ENCODE measurements at places on chromosomes 1 and 21.

DNA sequence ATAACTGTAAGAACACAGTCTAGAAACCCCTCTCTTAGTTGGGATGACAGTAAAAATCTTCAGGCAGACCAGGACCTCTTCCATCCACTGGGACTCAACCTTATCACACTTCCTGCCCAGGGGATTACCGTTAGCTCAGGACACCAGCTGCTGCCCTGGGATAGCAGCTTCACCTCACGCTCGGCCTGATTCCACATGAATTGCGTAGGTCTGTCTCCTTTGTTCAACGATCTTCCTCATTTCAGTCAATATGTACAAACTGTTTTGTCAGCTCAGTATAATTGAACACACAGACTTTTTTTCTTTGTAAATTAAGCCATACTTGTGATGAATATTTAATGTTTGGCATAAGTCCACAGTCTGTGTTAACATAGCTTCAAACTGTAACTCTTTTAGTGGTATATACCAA lies 290.4 kb downstream of the GRIK1 start:
- DNase-seq: no peak

DNA sequence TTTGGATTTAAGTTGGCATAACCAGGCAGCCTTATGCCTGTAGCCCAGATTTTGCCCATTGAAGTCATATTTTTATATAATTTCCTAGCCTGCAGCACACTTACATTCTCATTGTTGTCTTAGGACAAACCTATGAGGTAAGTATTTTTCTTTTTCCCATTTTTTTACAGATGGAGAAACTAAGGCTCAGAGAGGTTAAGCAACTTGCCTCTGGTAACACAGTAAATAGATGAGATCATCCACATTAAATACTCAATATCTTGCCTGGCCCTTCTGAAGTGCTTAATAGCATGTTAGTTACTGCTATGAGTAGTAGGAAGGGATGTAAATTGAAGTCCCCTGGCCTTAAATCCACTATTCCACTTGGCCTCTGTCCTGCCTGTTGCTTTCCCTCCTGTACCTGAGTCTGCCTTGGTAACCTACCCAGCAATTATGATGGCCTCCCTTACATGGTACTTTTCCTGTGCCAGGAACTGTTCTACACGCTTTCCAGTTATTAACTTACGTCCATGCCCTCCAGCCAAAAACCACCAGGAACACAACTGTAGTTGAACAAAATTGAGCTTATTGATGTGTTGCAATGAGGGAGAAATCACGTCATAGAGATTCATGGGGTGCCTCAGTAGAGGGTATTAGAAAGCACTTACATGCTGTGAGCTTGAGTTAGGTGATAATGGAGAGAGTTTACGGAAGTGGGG lies 111.6 kb upstream of the FGGY start:
- no peak for DNase-seq

DNA sequence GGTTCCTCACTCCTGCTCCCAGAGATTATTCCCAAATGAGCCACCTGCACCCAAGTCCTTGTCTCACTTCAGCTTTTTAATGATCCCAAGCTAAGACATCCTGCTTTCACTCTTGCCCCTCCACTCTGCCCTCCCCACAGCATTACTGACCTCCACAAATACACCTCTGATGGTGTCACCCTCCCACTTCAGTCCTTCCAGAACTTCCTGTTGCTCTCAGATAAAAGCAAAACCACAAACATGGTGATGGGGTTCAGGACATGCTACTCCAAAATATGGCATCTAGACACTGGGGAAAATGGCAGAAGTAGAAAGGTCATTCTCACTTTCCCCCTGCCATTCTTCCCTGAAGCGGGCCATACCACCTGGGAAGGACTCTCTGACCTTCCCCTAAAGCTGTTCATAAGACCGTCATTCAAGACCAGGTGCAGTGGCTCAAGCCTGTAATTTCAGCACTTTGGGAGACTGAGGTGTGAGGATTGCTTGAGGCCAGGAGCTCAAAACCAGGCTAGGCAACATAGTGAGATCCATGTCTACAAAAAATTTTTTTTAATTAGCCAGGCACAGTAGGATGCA lies 65.8 kb upstream of the KLHDC7A start:
- DNase-seq: no peak

GRCh38 chr1:156618853-156619581 lies at the start of gene HAPLN2:
Gene HAPLN2 (plus strand): TSS chr1:156619415. CDS start chr1:156623491, 4,076 bp downstream.
- DNase-seq: no peak

DNA sequence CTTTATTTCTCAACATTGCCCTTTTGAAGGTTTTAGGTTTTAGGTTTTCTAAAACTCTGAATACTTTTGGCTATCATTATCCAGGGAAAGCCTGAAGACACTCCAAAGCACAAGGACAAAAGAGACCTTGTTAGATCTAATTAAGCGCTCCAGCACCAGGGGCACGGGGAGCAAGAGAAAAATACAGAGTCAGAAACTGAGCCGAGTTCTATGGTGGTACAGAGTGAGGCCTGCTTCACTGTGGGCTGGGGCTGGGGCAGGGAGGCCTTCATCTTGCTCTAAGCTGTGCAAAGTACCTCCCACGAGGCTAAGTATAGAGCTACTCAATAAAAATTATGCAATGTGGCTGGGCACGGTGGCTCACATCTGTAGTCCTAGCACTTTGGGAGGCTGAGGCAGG lies 19.7 kb upstream of the RAB4A start:
- no peak for DNase-seq

GRCh38 chr1:27869719-27870085 lies 2.6 kb upstream of the THEMIS2 start:
- DNase-seq: no peak

DNA sequence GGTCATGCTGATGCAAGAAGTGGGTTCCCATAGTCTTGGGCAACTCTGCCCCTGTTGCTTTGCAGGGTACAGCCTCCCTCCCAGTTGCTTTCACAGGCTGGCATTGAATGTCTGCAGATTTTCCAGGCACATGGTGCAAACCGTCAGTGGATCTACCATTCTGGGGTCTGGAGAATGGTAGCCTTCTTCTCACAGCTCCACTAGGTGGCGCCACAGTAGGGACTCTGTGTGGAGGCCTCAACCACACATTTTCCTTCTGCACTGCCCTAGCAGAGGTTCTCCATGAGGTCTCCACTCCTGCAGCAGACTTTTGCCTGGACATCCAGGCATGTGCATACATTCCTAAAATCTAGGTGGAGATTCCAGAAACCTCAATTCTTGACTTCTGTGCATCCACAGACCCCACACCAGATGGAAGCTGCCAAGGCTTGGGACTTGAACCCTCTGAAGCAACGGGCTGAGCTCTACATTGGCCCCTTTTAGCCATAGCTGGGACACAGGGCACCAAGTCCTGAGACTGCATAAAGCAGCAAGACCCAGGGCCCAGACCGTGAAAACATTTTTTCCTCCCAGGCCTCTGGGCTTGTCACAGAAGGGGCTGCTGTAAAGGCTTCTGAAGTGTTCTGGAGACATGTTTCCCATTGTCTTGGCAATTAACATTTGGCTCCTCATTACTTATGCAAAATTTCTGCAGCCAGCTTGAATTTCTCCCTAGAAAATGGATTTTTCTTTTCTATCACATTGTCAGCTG lies 466.2 kb upstream of the PBX1 start:
- DNase-seq: no peak

DNA sequence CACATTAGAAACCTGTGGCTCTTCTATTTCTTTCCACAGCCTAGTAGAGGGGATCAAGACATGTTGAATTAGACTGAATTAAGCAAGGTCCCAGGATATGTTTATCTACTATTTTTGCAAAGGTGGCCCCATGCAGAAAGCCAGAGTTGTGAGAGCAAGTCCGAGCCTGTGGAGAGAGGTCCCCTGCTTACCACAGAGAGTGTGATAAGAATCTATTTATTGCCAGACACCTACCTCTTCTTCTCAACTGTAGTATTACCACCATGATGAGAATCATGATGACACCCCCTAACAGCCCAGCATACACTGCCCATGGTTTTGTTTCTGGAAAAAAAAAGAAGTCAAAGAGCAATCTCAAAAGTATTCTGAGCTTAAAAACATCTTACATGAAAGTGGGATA lies 23.0 kb downstream of the SLAMF1 start:
- no peak for DNase-seq

DNA sequence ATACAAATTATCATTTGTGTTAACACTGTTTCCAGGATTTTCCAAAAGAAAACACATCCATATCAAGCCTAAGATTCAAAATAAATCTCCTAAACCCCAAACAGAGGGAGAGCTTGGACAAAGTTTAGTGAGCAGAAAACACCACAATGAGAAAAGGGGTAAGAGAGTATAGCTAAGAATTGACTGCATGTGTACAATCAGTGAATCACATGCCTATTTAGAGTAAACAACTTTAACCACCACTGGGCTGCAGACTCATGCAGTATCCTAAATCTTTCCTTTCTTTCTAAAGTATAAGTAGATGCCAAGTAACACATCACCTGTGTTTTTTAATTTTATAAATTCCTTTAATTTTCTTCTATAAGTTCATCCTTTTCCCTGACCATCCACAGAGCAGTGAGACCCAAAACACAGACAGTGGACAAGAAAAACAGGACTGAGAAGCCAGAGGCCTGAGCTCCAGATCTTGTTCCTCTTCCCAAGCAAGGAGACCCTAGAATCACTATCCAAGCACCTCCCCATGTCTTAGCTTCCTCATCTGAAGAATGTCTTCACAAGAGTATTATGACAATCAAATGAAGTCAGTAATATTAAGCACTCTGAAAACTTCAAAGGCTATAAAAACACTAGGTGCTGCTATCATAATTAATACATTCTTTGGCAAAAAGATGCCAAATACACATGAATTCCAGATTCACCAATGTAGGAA lies 93.1 kb downstream of the VAV3 start:
- DNase-seq: no peak

DNA sequence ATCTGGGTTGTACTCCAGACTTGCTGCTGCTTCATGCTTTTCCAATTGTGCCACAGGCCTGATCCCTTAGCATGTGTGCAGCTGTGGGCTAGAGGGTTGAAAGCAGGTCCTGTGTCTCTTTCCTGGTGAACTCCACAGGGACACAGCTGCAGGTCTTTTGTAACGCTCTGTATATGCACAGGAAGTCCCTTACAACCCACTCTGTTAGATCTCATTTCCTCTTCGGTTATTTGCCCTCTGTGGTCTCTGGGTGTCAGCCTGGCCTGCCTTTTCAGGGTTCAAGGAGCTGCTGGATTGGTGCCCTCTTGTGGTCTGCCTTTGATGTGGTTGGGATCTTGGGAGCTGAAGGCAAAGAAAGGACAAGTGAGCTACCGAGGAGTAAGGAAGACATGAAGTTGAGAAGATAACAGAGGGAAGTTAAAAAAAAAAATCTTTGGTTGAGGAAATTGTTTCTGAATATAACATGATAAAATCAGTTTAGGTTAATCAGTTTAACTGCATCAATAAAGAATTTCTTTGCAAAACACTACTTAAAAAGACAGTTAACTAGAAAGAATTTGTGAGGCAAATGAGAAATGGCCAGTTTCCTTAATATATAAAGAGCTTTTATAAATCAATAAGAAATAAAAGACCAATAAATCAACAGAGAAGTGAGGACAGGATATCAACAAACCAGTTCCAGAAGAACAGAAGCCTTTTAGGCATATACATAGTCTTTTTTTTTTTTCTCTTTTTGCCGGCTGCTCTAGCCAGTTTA lies 44.1 kb downstream of the UCK2 start:
- DNase-seq: no peak

DNA sequence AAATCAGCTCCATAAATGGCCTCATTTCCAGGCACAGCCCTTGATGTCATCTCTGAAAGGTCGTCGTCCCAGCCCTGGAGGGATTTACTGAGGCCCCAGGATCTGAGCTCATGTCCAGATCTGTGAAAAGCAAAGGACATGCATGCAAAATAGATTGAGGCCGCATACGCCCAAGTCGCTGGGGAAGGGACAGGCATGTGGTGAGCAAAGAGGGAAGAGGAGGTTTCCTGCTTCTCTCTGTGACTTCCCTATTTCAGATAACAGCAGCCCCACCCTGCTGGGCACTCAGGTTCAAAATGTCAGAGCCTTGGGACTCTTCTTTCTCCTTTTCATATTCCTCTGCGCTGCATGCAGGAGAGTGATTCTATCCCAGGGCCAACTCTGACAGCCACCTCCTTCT lies 197.2 kb downstream of the ADSS2 start:
- no peak for DNase-seq

DNA sequence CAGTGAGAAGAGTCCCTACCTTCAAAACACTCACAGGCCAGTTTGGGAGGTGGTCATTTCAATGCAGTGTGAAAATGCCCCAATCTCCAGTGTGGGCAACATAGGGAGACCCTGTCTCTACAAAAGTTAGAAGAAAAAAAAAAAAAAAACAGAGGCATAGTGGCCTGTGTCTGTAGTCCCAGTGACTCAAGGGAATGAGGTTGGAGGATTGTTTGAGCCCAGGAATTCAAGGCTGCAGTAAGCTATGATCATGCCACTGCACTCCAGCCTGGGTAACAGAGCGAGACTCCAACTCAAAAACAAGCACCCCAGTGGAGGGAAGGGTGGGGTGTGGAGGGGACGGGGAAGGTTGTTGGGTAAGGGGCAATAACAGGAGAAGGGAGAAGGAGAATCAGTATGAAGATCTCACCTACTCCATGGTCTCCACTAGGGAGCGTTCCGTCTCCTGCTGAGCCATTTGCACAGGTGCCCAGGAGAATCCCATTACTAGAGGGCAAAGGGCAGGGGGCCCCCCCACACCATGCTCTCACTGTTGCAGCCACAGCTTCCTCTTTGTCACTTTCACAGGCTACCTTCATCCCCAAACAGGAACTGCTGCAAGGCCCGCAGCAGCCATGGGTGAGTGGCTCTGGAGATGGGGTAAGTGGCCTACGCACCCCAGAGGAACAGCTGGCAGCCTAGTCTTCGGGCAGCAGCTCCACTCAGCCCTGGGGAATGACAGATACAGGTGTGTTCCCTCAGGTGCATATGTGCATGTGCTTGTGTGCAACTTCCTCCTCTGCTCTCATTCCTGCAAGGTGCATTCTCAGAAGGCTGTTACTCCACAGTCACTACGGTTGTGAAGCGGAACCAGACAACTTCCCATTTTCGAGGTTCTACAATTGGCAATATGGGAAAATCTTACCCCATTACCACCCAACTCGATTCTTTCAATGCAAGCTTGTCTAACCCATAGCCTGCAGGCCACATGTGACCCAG lies 87.9 kb upstream of the LYST start:
- DNase-seq: peak; percentile 16

GRCh38 chr21:27694667-27695066 lies 727.8 kb upstream of the ADAMTS5 start:
- no peak for DNase-seq

GRCh38 chr1:16348414-16349182 lies 3.7 kb downstream of the FBXO42 start:
- no peak for DNase-seq

GRCh38 chr1:170267317-170267716 lies 121.6 kb downstream of the NTMT2 start:
- no peak for DNase-seq

- DNase-seq: no peak
Measured at GRCh38 chr1:245434280-245434679, 279.5 kb downstream of the KIF26B start.

- DNase-seq: no peak
Measured at GRCh38 chr1:153549741-153550397, 811 bp upstream of the S100A3 start.

- no peak for DNase-seq
Measured at GRCh38 chr1:190679454-190679853, 201.8 kb upstream of the BRINP3 start.
